Activated CD8-positive, alpha-beta memory T cell treated with anti-CD3 and anti-CD28 coated beads, Interleukin-2, amount 50 U/mL, for 4 hours (primary cell): ENCODE measurements at places on chromosomes 2 and 18.

DNA sequence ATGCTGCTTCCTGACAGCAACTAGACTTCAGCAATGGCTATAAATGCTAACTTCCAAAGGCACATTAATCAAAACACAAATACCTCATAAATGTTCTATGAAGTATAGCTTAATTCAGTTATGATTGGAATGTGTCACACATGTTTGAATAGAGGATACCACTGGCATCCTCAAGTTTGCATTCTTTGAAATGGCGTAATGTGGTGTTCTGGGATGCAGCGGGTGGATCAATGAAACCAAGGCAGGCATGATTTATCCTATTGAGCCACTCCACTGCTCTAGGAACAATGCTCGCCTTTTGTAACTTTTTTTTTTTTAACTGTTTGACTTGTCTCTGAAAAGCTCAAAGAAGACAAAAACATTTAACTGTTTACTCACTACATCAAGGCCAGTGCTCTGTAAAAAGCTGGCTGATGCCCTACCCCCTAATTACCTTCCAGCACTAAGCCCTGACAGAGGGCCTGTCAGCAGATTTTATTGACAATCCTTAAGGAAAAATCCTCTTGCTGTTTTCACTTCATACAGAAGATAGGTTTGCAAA, 278.8 kb upstream of the SESTD1 start:
- DNase-seq, result no peak

- DNase-seq, result no peak
Measured at GRCh38 chr2:177929662-177930522, 142.7 kb downstream of the PDE11A start.

DNA sequence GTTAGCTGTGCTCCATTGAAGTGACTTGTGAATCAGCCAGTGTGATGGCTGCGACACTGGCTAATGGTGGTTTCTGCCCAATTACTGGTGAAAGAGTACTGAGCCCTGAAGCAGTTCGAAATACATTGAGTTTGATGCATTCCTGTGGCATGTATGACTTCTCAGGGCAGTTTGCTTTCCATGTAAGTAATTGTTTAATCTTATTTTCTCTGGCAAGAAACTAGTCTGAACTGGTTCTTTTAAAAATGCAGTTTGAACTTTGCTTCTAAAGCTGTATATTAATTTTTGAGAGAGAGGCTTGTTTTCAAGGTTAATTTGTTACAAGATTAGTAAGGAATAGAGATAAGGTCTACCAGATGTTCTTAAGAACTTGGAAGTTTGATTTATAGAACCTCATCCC, 46.7 kb downstream of the GLS start:
- no peak for DNase-seq

DNA sequence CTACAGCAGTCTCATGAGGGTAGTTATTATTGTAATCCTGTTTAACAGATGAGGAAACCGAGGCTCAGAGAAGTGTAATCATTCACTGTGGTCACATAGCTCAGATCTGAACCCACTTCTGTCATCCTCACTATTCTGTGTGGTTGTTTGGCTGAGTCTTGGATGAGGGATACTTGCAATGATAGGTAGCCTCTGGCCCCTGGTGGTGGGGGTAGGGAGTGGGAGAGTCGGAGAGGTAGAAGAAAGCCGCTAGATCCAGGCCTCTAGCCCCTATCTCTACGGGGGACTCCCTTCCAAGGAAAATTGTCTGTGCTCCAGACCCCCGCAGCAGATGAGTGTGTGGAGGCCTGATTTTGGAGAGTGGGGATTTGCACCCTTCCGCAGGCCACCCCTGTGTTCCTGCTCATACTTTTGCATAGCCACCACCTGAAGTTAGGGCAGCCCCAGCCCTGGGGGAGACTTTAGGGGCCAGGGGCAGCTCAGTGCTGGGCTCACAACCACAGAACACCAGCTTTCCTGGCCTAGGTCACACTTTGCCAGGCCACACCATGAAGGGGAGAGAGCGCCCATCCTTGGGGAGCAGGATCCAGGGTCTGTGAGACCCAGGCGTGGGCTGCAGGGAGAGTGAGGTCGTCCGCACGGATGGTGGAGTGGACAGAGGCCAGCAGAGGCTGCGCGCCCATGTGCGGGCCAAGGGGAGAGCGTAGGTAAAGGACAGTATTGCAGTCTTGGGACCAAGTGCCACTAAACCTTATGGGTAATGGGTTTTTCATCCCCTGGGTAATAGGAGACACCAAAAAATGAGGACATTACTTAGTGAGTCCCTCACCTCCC, 148.2 kb downstream of the GLI2 start:
- no peak for DNase-seq

DNA sequence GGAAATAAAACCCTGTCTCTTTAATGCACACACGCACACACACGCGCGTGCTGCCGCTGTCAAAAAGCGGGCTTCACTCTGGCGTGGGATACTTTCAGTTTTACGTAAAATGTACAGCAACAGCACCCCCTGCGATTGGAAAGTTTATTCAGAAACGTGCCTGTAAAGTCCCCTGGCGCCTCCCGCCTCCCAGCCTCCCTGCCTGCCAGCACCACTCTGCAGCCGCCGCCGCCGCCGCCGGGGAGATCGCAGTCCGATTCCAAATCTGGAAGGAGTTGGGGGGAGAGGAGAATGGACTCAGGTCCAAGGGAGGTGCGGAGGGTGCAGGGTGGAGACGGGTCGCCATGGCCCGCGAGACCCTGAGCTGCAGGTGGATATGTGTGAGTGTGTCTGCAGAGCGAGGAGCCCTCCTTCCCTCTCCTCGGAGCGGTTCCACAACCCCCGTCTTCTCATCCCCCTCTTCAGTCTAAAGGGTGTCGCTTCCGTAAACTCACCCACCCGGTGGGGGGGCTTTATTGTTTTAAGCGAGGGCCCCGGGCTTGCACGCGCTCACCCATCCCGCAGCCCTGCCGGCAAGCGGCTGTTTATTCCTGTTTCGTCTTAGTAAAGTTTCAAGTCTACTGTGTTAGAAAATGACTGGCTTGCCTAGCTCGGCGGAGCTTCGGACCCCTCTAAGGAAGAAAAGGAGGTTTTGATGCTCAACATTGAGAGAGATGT, 1.8 kb upstream of the BCL11A start:
- peak; percentile 54 for DNase-seq

DNA sequence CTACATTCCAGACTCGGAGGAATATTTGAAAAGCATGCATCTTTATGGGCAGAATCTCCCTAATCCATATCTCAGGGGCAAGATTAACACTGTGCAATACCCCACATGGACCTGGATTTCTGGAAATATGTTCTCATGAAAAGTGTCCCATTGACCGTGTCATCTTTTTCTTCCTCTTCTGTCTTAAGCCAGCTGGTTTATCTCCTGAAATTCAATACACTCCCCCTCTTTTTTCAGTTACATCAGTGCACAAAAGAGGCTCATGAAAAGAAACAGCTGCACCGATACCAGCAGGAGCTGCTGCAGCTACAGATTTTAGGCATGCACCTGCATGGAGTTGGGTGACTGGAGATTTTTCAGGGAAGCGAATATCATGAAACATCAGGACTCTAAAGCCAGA, 117.2 kb downstream of the SLC4A3 start:
- DNase-seq, result no peak

- no peak for DNase-seq
Measured at GRCh38 chr18:45538444-45538843, 76.8 kb upstream of the SLC14A2 start.

- no peak for DNase-seq
Measured at GRCh38 chr2:231563378-231563961, 29.2 kb upstream of the TEX44 start.

DNA sequence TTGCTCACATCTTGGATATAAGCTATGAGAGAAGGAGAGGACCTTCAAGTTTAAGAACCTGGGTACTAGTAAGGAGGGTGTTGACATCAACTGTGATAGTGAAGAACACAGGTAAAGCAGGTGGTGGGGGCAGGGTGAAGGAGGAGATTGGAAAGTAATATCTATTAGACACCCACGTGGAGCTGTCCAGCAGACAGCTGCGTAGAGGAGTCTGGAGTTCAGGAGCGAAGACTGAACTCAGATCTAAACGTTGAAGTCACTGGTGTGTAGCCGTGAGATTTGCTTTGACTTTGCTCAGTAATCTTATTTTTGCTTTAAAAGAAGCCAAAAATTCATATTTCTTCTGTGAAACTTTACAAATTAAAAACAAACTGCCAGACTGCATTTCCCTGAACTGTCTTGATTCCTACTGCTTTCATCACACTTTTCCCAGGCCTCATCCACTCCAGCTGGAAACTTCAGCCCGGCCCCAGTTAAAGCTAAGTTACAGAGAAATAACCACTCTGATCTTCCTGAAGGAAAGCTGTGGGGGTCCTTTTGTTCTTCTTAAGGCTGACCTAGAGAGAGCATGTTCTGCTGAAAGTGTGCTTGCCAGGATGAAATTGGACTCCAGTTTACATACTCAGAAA, 533.3 kb downstream of the CNTNAP5 start:
- DNase-seq, result no peak

DNA sequence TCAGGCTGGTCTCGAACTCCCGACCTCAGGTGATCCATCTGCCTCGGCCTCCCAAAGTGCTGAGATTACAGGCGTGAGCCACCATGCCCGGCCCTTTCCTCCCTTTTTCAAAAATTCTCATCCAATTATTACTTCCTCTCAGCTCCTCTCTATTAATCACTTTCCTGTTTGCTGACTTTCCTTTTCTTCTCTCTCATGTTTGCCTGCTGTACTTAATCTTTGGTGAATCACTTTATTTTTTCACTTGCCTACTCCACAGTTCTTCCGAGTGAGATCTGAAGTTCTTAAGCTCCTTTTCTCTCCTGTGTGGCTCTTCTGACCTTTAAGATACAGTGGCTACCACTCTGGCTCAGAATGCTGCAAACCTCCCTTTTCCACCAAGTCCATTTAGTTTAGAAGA, 126.3 kb upstream of the SERTAD2 start:
- DNase-seq, result no peak
